Subcutaneous adipose tissue (tissue), 4 donors: ENCODE measurements at places on chromosomes 7 and 10. TPM values are rescaled to one million over a fixed set of nuclear protein-coding genes. Genes with fewer than 3 reads are reported as not detected.

The INSYN2A gene
- not detected for total RNA-seq

The FBXO24 gene
- 0.34 TPM for total RNA-seq

The DYNC1I1 gene
- 4.6 TPM for total RNA-seq

The IFIT1B gene
- not detected for total RNA-seq
